ENCODE measurements at places on chromosomes 1 and 21.

DNA sequence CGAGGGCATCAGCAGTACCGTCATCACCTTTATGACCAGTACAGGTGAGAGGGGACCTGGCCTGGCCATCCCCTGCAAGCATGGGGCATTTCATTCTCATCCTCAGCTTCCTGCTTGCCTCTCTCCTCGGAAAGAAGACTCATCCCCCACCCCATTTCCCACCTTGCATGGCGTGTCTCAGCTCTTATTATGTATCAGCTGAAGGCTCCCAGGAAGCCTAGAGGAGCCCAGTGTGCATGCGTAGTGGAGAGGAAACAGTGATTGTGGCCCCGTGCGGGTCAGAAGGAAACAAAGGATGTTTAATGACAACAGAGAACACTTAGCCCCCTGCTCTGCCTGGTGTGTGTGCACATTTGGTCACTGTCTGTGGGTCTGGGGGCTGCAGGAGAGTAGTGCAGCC lies 40.3 kb upstream of the CNTN2 start:
- DNase-seq, result no peak

GRCh38 chr1:237141502-237141901 lies 99.5 kb downstream of the RYR2 start:
- no peak for DNase-seq

- DNase-seq, result no peak
Measured at GRCh38 chr21:45087022-45087823, 12.8 kb downstream of the ADARB1 start.

DNA sequence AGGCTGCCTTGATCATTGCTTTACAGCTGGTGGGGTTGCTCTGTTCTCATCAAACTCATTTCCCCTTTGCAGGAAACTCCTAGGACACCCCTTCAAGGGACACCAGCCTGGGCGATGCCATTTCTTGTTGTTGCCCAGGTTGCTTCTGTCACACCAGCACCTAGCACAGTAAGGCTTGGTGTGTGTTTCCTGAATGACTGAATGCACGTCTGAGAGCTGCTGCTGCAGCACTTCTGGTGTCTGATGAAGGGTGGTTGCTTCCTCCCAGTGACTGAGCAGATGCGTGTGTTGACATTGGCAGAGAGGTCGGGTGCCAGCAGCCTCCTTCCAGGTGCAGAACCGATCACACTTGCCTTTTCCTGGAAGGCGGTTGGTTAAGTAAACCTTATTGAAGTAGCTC lies 477.4 kb downstream of the CAMTA1 start:
- no peak for DNase-seq

DNA sequence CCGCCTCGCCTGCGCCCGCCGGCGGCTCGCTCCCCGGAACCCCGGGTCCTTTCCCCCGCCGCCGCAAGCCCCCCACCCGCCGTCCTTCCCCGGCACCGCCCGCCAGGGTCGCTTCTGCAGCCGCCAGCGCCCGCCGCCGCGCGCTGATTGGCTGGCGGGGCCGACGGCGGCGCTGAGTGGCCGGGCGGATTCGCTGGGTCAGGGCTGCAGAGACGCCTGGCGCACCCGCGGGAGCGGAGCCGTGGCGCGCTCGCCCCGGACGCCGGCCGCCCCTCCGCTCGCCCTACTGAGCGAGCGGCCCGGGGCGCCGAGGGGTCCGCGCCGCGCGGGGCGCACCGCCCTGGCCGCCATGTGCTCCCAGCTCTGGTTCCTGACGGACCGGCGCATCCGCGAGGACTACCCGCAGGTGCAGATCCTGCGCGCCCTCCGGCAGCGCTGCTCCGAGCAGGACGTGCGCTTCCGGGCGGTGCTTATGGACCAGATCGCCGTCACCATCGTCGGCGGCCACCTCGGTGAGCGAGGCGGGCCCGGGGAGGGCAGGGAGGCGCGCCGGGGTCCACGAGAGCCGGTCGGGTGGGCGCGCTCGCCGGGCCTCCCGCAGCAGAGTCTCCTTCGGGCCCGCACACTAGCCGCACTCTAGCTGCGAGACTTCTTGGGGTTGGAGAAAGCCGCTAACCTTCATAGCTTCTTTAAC lies at the start of gene RIMKLA:
Gene RIMKLA (plus strand): TSS at position 207 of the 694 bp plus-strand sequence. CDS start 143 bp downstream, at position 350.
- DNase-seq, result peak; percentile 77

- DNase-seq, result no peak
Measured at GRCh38 chr21:41712201-41712600, 54.7 kb downstream of the RIPK4 start.

Data from GM12892 (cell line).